ENCODE measurements at places on chromosomes 7 and 10.

DNA sequence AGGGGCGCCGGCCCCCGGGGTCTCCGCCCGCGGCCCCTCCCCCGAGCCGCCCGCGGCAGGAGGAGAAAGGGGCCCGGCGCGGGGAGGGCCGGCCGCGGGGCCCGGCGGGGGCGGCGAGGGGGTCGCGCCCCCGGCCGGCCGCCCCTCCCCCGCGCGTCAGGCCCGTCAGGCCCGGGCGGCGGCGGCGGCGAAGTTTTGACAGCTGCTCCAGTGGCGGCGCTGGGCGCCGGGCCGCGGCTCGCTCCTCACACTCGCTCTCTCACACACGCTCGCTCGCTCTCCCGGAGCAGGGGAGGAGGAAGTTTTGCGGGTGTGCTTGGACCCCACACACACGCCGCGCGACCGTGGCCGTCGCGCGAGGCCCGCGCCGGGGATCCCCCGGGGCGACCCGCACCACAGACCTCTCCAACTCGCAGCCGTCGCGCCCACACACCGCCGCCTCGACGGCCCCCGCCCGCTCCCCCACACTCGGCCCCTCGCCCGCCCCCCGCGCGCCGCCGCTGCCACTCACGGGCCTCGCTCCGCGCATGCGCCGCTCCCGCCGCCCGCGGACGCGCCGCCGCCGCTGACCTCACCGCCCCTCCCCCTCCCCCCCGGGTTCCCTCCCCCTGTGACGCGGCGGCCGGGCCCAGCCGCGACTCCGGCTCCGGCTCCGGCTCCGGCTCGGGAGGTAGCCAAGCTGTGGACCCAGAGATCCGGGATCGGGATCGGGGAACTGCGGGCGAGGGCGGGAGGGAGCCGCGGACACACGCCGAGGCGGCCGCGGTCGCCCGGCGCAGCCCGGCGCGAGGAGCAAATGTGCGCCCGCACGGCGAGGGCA lies 518 bp upstream of the KMT2C start:
- peak; percentile 70 for DNase-seq

GRCh38 chr10:96513305-96513697 lies 425 bp downstream of the TLL2 start:
- DNase-seq, result no peak

DNA sequence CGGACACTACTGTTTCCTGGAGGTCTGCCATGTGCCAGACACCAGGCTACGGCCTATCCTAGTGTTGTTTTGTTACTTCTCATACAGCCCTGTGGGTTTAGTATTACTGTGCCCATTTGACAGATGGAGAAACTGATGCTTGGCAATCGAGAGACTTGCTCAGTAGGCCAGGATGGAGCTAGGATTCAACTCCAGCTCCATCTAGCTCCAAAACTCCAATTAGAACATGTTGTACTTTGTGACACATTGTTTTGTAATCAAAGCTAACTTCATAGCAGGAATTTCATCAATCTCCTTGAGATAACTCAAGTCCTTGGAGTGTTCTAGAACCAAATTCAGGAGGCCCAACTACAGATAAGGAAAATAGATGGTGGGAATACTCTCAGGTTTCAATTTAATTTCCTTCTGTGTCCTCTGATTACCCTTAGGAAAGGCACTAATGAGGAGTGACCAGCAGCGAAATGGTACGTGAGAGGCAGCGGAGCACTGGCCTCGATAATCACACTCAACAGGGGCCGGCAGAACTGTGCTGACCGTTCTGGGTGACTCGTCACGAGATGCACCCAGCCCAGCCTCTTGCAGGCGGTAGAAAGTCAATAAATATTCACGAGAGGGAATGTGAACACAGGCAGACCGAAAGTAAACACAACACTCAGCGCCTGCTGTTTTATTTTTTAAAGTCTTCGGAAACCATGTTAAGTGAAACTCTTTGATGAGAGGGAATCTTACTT lies 269.6 kb upstream of the NEBL start:
- no peak for DNase-seq

DNA sequence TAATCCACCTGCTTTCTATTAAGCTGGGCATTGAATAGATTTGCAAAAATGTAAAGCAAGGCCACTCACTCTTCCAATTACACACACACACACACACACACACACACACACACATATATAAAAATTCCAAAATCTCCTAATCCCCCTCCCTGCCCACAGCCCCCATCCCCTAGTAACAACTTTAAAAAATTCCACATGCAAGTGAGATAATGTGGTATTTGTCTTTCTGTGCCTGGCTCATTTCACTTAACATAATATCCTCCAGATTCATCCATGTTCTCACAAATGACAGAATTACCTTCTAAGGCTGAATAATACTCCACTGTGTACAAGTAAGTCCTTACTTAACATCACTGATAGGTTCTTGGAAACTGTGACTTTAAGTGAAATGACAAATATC lies 24.2 kb downstream of the SH2D4B start:
- no peak for DNase-seq

GRCh38 chr10:123888751-123889150 lies 2.9 kb downstream of the CPXM2 start:
- no peak for DNase-seq

GRCh38 chr7:80719261-80719660 lies 80.8 kb downstream of the CD36 start:
- DNase-seq, result no peak

DNA sequence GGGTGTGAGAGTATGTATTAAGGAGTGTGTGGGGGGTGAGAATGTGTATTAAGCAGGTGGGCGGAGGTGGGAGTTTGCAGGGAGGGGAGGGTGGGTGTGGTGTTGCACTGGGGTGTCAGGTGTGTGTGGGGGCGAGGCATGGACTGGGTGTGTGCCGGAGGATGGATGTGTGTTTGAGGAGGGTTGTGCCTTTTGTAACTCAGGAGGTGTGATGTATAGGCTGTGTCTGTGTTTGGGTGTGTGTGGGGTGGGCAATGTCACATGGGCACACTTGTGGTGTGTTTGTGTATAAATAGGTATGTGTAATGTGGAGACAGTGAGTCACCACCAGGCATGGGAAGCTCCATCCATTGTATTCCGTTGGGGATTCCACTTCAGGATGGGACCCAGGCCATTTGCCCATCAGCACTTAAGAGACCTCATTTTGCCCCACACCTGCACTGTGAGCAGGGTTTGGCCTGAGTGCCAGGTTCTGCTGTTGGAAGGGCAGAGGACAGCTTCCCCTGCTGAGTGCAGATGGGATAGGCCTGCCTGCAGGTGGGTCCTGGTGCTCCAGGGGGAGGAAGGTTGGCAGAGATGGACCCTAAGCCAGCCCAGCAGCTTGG lies 5.8 kb downstream of the UNC5B start:
- DNase-seq, result no peak

DNA sequence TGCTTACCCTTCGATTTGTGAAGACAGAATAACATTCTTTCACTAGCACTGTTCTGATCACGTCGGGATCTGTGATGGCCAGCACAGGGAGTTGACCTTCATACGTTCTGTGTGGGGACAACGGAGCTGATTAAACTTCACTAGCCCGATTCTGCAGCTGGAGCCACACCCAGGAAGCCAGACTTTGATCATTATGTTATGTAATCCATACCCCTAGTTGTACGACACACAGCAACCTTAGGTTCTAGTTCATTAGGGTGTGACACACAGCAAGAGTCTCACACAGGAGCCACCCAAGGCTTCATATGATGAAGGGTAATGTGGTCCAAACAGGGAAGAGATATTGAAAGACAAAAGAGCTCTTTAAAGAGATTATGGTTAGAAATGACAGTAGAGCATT lies 7.2 kb downstream of the CYP3A5 start:
- no peak for DNase-seq

GRCh38 chr10:56028298-56029132 lies 332.5 kb downstream of the ZWINT start:
- no peak for DNase-seq

DNA sequence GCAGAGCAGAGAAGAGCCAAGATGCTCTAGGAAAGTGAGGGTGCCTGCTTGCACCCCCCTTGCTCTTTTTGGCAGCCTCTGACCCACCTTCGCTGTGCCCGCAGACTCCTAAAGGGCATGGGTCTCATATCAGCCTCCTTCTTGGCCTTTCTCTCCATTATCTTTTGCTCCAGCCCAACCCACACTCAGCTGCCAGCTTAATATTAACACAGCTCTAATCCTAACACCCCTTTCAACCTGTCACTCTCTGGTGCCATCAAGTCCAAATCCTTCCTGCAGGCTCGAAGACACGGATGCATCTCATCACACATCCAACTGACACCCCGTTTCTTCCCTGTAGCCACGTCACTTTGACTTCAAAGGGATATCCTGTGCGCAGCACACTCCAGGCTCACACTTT lies 171.6 kb upstream of the AUTS2 start:
- DNase-seq, result no peak

GRCh38 chr10:124323806-124324205 lies 94.9 kb downstream of the OAT start:
- no peak for DNase-seq

DNA sequence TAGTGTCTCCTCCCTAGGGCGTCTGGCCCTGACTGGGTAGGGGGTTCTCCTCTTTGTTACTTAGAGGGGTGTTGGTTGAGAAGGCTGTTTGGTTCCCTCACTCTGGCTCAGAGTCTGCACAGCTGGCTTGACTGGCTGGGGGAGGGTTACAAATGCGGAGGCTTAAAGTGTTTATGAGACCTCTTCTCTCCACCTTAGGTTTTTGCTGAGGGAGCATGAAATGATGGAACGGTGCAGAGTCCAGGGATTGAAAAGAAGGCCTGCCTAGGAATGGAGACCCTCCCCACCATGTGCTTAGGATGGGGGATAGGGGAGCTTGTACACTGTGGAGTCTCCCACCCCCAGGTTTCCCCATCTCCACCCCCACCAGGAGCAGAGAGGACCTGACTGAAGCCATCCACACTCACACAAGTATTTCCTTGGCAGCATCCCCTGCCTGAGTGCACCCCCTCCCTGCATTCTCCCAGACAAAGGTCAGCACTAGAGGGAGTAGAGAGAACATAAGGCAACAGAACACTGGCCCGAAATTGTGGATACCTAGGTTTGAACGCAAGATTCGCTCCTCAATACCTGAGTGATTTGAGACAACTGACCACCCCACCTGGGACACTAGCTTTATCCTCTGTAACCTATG lies 1.7 kb upstream of the LDB1 start:
- no peak for DNase-seq

- no peak for DNase-seq
Measured at GRCh38 chr7:29809533-29810155, 3.3 kb downstream of the WIPF3 start.

GRCh38 chr10:76086170-76086760 lies 654.8 kb downstream of the LRMDA start:
- no peak for DNase-seq

GRCh38 chr10:90162271-90162853 lies 461.0 kb downstream of the KIF20B start:
- DNase-seq, result no peak

DNA sequence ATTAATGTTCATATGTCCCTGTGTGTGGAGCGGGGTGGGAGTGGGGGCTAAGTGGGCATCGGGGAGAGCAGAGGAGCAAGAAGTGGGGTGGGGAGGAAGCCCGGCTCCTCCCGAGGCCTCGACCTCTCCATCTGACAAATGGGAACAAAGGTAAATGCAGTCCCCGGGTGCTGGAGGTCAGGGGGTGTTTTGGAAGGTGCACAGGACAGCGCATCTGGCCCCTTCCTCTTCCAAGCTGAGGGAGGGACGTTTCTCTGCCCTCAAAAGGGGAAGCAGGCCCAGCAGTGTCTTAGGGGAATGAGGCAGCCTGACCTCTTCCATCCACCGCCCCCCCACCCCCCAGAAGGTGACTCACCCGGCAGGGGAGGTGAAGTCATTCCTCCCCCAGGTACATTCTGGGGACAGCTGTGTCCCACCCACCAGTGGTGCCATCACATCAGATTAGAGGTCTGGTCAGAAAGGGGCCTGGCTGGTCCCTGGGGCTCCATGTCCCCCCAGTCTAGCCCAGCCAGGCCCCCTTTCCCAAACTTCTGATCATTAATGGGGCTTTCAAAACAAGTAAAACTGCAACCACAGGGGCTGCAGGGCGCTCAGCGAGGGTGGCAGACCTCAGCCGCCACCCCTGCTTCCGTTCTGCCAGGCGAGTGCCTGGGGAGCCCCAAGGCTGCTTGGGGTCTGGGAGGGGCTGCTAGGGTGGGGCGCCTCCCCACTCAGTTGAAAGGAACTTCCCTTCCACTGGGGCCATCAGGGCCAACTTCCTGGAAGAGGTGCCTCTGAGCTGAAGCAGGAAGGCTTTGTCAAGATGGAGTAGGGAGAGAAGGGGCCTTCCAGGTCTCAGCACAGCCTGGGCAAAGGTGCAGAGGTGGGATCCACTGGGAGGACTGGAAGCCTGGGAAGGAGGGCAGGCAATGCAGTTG lies 10.8 kb downstream of the LFNG start:
- DNase-seq, result no peak

DNA sequence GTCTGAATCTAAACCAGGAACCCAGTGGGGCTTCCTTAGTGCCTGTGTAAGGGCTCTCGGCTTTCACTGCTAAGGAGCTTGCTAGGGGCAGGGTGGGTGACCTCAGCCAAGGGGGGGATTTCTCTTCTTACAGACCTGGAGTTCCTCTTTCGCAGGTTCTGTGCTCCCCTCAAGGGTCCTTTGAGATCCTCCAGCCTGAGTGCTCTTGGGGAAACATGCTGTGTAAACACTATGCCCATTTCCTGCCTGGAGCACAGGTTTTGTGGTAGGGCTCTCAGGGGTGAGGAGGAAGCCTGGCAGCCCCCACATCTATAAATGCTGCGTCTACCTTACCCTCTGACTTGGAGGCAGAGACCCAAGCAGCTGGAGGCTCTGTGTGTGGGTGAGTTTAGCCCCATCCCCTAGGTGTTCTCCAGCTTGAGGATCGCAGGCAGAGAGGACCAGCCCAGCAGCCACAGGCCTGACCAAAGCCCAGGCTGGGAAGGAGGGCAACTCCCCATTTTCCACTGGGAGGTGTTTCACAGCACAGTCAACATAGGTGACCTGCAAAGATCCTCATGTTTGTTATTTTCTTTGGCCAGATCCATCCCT lies at the start of gene SFTPA1:
SFTPA1 (plus strand) TSS at position 339 of the 591 bp plus-strand sequence. CDS start 887 bp downstream, outside the sequence.
- DNase-seq, result no peak

GRCh38 chr10:20748551-20748950 lies 148.6 kb downstream of the NEBL start:
- DNase-seq, result no peak

- DNase-seq, result no peak
Measured at GRCh38 chr10:3654980-3655379, 130.0 kb downstream of the KLF6 start.

GRCh38 chr10:95268438-95268837 lies 22.4 kb downstream of the PDLIM1 start:
- no peak for DNase-seq

- DNase-seq, result no peak
Measured at GRCh38 chr10:17836942-17837341, 27.8 kb downstream of the MRC1 start.

DNA sequence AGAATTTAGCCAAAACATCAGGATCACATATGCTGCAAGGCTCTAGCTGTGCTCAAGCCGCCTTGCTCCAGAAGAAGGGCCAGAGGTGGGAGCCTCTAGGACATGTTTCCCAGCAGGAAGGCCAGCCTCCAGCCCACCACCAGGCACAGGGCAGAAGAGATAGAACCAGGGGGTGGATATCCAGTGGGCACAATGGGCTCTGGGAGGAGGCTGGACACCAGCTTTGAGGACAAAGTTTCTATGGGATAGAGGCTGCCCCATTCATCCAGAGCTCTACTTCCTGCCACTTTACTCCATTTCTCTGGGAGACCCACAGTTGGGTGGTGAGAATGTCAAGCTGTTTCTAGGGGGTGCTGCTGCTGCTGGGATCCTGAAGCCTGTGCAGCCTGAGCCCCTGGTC lies 77.1 kb downstream of the ARHGAP22 start:
- no peak for DNase-seq

- peak; percentile 62 for DNase-seq
Measured at GRCh38 chr7:43584195-43584586, 1.3 kb downstream of the STK17A start.

GRCh38 chr10:96077156-96077555 lies 33.8 kb downstream of the CCNJ start:
- no peak for DNase-seq

All from NCI-H446 treated with DMSO at 0.1 percent for 48 hours (cell line).